ENCODE measurements at places on chromosomes 2 and 18. TPM values are rescaled to one million over a fixed set of nuclear protein-coding genes. Genes with fewer than 3 reads are reported as not detected.

Gene ST6GAL2
- total RNA-seq = 10.9 TPM

Gene GALNT3
- 3.6 TPM for total RNA-seq

Gene CCBE1
- total RNA-seq = 1.2 TPM

Gene ANKRD30B
- total RNA-seq = not detected

Gene RNF103
- total RNA-seq = 31.9 TPM

Gene SLC11A1
- total RNA-seq = not detected

Gene ADGRF3
- 4.9 TPM for total RNA-seq

Gene SCRN3
- total RNA-seq = 21.1 TPM

Gene TUBA4B
- not detected for total RNA-seq

Gene GPR55
- total RNA-seq = 0.28 TPM

Gene CDH19
- not detected for total RNA-seq

Gene EGR4
- total RNA-seq = 0.15 TPM

Gene PSME4
- 106 TPM for total RNA-seq

Gene GAL3ST2
- total RNA-seq = not detected

Gene RPRM
- 6.4 TPM for total RNA-seq

Gene IGFBP5
- 7.2 TPM for total RNA-seq

Gene VWA3B
- total RNA-seq = not detected

Gene COLEC11
- total RNA-seq = 2.3 TPM

Gene GMCL1
- 8.6 TPM for total RNA-seq

Gene PROM2
- 0.62 TPM for total RNA-seq

Gene LIMS1
- 144 TPM for total RNA-seq

Gene ZNF396
- total RNA-seq = 0.92 TPM

Gene ZC3H8
- 6.1 TPM for total RNA-seq

Gene PLEK
- not detected for total RNA-seq

Gene REL
- total RNA-seq = 16.4 TPM

Measured in endothelial cell (in vitro differentiated cells).